NK-92 treated with Interleukin-12 subunit alpha and Interleukin-12 subunit beta, amount 100 ng/mL, for 24 hours (cell line): ENCODE measurements at places on chromosomes 1 and 21.

GRCh38 chr1:234990874-234991801 is 137.5 kb downstream of the TOMM20 start:
- DNase-seq: no peak

GRCh38 chr1:199522936-199523335 is 504.6 kb upstream of the NR5A2 start:
- no peak for DNase-seq

- DNase-seq: no peak
Observed at GRCh38 chr1:230861970-230862595, 6.2 kb downstream of the C1orf198 start.

DNA sequence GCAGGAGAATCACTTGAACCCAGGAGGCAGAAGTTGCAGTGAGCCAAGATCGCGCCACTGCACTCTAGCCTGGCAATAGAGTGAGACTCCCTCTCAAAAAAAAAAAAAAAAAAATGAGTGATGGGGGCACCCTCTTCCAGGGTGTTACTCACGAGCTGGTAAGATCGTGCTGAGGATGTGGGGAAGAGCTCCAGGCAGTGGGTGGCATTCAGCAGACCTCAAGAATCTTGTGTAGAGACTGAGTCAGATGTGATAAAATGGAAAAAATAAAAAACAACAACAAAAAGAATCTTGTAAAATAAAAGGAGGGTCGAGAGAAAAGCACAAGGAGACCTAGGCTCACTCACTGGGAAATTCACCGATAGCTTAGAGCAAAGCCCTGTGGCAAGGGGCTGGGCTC is 38.5 kb downstream of the EPHA2 start:
- DNase-seq: no peak

DNA sequence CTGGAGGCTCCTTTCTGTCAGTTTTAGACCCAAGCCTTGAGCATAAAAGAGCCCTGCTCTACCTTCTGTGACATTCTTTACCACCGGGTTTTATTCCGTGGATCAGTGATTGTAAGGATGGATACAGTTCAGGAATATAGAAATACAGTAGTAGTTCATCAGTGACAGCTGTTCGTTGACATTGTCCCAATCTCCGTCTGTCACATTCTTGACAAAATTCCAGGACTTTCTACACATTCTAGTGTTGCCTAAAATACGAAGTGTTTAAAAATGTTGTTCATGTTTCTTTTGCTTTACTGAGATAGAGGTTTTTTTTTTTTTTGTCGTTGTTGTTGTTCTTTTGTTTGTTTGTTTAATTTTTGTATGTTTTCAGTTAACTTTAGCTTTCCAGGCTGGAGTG is 29.9 kb downstream of the MAP10 start:
- DNase-seq: no peak

DNA sequence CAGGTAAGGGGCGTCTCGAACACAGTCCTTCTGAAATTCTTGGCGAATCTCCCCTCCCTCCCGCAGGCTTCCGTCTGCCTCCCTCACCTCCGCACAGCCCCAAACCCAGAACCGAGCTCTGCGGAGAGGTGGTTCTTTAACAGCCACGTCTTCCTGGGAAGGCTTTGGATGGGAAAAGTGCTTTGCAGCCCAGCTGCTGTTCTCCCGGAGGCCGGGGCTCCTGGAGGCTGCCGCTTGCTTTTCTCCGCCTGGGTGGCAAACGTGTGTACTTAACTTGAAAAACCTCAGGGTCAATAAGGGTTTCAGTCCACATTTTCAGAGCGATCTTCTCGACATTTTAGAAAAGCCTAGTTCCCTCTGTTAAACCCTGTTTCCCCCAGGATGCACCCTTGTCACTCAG is 109.3 kb downstream of the PRDM16 start:
- DNase-seq: no peak

- peak; percentile 54 for DNase-seq
Observed at GRCh38 chr1:212256369-212256768, 28.8 kb upstream of the PPP2R5A start.

DNA sequence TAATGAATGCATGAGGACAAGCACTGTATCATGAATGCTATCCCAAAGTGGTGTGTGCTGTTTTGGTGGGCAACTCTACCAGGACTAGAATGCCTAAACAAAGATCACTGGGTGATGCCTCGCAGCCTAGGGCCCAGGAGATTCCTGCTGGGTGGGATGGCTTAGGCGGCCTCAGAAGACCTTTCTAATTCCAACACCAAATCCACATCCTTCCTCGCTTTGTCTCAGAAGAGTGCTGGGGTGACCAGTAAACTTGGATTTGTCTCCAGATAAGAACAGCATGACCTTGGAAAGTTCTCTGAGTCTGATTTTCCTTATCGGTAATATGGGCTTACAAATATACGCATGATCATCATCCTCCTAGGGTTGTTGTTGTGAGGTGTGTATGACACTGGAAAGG is 76.6 kb downstream of the TLR5 start:
- no peak for DNase-seq

GRCh38 chr1:118871582-118872171 is 116.5 kb downstream of the TBX15 start:
- DNase-seq: no peak

- DNase-seq: no peak
Observed at GRCh38 chr1:14263225-14263624, 335.3 kb upstream of the KAZN start.

DNA sequence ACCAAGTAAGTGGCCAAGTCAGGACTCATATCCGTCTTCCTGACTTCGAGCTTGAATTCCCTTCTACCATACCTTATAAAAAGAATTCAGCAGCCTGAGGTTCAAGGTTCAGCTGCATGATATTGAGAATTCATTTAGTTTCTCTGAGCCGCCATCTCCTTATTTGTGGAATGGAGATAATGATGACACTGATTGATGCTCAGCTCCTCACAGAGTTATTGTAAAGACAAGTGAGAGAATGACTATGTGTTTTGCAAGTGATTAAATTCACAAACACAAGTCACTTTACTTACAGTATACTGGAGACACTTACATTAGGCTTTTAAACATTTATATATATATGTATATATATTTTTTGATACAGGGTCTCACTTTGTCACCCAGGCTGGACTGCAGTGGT is 39.8 kb upstream of the SCAF4 start:
- DNase-seq: no peak

DNA sequence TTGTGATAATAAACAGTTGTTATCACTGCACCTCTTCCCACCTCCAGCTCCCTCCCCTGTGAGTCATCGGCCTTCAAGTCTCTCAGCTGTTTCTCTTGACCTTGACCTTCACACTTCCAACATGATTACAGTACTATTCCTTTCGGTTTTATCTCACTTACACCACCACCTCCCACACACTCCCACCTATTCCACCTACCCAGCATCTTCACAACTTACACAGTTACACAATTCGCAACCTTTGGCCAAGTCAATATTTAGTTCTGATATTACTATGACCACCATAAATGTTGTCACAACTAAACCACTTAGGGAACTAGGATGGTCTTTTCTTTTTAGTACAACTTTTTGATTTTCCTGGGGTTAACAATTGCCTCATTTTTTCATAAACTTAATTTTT is 60.2 kb downstream of the RIPK4 start:
- peak; percentile 33 for DNase-seq

DNA sequence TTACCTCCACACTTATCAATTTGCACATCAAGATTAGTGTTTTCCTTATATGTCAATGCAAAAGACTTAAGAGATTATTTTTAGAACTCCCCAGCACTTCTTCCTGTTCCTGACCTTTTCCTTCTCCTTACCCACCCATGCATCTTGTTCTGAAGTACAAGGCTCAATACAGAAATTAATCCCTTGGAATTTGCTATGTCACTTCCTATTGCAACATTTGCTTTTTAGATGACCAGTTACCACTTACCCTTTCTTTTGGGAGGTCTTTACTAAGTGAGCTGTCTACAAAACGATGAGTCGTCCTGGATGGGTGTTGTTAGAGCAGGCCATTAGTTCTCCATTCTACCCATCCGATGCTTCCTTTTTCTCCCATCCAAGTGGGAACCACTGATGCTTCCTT is 221.2 kb downstream of the FMN2 start:
- no peak for DNase-seq

- no peak for DNase-seq
Observed at GRCh38 chr1:59199719-59200376, 97.0 kb upstream of the FGGY start.

- no peak for DNase-seq
Observed at GRCh38 chr1:235639226-235640205, 10.1 kb downstream of the GNG4 start.

DNA sequence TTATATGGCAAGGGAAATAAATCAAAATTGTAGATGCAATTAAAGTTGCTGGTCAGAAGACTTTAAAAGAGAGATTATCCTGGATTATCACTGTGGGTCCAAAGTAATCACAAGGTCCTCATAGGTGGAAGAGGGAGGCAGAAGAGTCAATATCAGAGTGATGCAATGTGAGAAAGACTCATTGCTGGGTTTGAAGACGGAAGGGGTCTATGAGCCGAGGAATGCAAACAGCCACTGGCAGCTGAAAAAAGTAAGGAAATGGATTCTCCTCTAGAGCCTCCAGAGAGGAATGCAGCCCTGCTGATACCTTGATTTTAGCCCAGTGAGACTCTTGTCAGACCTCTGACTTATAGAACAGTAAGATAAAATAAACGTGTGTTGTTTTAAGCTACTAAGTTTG is 59.8 kb upstream of the MUTYH start:
- no peak for DNase-seq

DNA sequence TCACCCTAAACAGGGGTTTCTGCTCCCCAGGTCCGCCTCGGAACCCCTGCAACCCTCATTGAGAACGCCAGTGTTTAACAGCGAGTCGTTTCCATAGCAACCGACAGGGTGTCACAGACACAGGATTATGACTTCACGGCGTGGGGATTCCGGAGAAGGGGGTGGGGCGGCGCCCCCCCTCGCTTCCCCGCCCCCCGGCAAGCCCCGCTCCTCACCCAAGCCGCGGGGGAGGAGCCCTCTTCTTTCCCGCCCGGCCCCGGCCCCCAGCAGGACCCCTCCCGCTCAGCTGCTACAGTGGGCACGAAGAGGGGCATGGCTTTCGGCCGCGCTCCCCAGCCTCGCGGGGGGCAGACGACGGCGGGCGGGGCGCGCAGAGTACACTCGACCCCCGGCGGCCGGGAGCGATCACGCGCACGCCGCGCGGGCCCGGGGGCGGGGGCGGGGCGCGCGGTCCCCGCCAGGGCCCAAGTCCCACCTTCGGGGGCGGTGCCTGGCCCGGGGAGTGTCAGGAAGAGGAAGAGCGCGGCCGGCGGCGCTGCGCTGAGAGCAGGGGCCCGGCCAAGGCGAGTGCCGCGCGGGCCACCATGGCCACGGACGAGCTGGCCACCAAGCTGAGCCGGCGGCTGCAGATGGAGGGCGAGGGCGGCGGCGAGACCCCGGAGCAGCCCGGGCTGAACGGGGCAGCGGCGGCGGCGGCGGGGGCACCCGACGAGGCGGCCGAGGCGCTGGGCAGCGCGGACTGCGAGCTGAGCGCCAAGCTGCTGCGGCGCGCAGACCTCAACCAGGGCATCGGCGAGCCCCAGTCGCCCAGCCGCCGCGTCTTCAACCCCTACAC is at the start of gene EFHD2:
Gene EFHD2, plus strand, starts transcription at position 501 of the 835 bp plus-strand sequence. Its CDS starts 84 bp downstream, at position 585.
- DNase-seq: peak; percentile 67

GRCh38 chr1:63575340-63575826 is 17.8 kb upstream of the PGM1 start:
- DNase-seq: no peak

GRCh38 chr1:53614231-53615021 is 124.5 kb downstream of the GLIS1 start:
- DNase-seq: no peak

DNA sequence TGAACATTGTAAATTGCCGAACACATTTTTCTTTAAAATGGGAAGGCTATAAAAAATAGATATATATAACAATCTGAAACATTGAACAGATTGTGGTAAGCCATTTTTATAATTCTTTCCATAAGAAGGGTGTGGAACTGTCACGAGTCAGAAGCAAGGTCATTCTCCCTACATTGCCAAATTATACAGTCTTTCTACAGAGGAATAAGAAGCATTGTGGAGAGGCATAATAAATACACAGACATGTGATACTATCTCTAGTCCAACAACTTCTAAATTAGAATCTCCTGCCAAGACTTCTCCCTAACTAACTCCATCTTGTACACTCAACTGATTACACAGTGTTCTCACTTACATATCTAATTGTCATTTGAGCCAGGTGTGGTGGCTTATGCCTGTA is 227.9 kb downstream of the CENPF start:
- no peak for DNase-seq

GRCh38 chr1:214670098-214670497 is 67.1 kb downstream of the CENPF start:
- no peak for DNase-seq

- no peak for DNase-seq
Observed at GRCh38 chr1:203291201-203292096, 13.9 kb upstream of the BTG2 start.

DNA sequence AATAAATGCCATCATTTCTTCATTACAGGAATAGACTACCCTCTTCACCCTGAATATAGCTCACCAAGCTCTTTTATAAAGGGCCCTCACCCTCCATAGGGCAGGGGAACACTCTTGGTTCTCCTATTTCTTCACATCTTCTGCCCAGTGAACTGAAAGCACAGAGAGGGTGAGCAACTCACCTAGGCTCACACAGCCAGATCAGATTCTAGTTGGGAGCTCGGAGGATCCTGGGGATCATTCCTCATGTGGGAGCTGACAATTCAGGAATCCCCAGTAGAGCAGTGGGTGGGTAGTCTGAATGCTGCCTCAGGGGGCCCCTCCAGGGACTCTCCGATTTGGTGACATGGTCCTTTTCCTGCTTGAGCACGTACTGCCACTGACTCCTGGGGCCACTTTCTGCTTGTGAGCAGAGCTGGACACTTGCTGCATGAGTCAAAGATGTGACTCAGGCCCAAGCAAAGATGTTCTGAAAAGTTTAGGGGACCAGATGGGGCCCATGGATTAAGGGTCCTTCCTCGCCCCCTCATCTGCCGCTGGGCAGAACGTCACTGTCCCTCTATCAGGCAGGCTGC is 63.7 kb upstream of the WNT4 start:
- DNase-seq: no peak

GRCh38 chr1:213381572-213382084 is 330.6 kb downstream of the RPS6KC1 start:
- no peak for DNase-seq

GRCh38 chr1:59071876-59072582 is 224.9 kb upstream of the FGGY start:
- peak; percentile 11 for DNase-seq

DNA sequence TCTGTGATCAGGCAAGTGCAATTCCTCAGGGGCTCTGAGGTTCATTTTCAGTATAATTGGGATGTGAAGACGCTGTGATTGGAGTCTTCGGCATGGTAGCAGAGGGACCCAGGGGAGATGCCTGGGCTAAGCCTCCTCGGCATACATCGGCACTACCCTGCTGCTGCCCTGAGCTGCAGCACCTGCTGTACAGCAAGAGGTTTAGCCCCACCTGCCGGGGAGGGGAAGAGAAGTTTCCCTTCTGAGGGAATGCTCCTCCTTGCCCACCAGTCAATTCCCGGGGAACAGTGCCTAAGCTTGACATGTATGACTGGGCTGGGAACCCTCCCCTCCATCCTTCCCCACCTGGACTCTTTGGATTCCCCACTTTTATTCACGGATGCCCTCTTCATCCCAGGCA is 24.9 kb downstream of the CNIH3 start:
- peak; percentile 32 for DNase-seq
